Fibroblast of mammary gland (primary cell): ENCODE measurements at places on chromosomes 2 and 18.
A peak's percentile ranks its signal among the peaks of the same experiment; 100 is the strongest.

GRCh38 chr2:241235859-241236593, 47.5 kb downstream of the ANO7 start:
- no peak for DNase-seq

GRCh38 chr2:222052934-222053367, 245.8 kb downstream of the PAX3 start:
- DNase-seq = no peak

- no peak for DNase-seq
Measured at GRCh38 chr2:235047171-235048160, 95.6 kb downstream of the SH3BP4 start.

- DNase-seq = no peak
Measured at GRCh38 chr18:12458771-12459170, 51.0 kb downstream of the PRELID3A start.

DNA sequence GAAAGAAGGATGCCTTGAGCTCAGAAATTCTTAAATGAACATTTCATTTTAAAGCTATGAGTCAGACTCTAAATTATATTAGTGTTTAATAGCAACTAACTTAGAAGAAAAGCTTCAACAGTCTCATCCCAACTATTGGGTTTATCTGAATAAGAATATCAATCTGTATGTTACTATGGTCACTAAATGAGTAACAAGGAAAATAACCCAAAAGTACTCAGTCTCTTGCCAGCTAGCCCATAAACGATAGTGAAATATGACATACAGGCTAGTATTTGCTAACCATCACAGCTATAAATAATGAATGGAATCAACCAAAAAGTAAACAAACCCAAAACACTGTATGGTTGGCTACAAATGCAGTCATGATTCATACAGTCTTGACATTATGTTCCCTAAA, 174.9 kb downstream of the RAB3GAP1 start:
- peak; percentile 69 for DNase-seq

DNA sequence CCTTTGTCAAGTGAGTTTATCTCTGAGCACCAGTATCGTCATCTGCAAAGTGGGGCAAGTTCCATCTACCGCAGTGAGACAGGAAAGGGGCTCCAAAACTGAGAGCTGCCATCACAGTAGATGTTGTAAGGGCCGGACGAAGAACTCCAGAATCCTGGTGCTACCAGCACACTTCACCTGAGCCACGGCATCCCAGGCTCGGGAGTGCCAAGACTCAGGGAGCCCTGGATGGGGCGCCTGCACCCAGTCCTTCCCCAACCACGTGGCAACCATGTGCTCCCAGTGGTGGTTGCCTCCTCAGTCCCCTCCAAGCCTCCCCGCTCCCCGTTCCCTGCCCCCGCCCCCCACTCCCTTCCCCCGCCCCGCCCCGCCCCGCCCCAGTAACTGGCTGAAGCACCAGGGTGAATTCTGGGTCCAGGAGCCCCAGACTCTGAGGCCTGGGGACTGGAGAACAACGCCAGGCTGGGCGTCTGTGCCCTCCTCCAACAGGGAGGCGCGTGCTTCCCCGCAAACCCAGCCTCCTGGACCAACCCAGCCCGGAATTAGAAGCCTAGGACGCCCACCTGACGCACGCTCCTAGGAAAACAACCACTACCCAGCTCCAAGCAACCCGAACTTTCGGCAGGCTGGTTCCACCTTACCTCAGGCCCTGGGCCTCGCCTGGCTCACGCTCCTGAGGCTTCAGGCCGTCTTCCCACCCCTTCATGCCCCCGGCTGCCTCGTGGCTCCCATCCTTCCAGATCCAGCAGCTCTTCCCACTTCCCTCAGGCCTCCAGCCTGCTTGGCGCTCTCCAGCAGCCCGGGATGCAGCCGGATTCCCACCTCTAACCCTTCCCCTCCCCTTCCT, 67.6 kb downstream of the LAMA3 start:
- DNase-seq = no peak

DNA sequence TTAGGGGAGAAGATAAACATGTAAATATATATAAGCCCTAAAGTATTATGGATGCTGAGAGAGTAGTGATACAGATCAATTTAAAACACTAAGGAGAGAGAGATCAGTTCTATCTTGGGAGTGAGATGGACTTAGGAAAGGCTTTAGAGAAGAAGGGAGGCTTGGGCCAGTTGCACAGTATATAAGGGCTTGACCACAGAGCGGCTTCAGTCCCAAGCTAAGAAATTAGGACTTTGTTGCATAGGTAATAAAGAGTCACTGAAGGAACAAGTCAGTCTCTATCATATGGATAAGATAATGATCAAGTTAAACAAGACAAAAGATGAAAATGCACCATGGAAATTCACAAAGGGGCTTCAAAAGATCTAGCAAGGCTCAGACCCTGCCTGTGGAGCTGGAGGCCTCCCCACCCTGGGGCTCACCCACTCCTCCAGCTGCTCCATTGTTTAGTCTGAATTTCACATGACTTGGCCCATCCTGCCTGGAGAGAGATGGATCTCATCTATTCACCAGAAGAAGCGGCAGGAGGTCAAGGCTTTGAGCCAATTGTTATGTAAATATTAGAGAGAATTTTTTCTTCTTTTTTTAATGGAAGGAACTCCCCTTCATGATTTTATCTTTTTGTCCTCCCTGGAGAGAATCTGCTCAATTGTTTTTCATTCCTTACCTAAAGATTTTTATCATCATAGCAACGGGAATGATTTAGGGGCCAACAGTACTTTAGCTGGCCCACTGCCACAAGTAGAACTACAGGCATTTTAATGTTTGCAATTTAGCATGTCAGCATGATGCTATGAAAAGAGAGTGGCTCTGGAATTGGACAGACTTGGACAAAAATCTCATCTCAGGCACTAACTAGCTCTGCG, 44.0 kb downstream of the GYPC start:
- DNase-seq = no peak

GRCh38 chr18:30991397-30991796, 51.1 kb downstream of the DSC3 start:
- DNase-seq = no peak

DNA sequence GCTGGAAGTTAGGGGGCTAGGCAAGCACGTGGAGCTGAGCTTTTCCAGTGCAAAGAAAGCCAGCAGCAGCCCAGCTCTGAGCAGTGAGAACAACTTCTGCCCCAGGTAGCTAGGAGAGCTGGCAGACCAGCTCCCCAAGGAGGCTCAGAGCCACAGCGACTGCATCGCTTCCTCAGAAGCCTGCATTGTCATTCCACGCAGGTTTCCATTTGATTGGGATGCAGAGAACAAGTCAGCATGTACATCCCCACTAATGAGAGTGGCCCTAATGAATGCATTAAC, 45.1 kb downstream of the C1QL2 start:
- DNase-seq = no peak

DNA sequence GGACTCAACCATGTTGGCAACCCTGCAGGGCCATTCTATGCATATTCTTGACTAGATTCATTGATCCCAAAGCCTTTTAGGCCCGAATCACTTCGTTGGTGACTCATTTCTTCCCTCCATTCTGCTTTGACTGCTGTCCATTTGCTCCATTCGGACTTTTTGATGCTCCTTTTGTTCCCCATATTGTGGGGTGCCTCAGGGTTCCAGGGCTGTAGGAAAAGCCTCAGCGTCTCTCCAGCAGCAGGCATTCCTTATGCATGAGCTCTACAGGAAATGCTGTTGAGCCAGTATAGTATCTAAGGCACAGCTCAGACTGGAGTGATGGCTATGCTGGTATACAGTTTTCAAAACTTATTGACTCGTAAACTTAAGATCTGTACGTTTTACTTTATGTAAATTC, 292.6 kb downstream of the PRKCE start:
- peak; percentile 56 for DNase-seq

DNA sequence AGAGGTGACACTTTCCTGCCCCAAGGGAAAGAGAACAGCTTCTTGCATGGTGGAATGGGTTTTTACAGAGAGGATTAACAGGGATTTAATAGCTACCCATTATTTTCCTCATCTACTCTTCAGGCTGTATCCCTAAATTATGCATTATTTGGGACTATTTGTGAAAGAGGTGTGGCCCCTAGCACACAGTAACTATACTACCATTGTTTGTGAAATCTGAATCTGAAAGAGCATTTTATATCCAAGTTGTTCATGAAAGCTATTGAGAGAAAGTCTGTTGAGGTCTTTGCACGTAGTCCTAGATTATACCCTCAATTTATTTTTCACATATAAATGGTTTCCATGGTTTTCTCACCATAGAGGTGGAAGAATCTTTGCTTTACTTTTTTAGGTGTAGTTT, 78.1 kb downstream of the SPTBN1 start:
- DNase-seq = no peak

GRCh38 chr2:182921234-182921633, 54.8 kb upstream of the FRZB start:
- DNase-seq = no peak

GRCh38 chr18:46333431-46334135, 229.4 kb downstream of the HAUS1 start:
- no peak for DNase-seq

GRCh38 chr2:172456002-172456401, 28.6 kb downstream of the ITGA6 start:
- DNase-seq = no peak

DNA sequence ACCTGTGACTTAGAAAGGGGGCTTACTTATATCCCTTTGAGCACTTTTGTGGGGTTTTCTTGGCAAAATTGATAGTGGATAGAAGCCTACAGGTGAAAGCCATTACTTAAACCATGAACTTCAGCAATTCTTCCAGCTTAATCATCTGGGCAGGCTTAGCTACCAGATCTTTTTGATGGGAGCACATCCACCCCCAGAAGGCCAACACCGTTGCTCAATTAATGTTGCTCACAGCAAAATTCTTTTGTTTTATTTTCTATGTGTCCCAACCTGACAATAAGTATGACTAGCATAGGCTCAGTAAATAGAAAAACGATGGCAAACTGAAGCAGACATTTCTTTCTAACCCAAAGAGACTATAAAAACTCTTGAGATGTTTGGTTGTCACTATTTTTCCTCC, 269.4 kb upstream of the TCF4 start:
- no peak for DNase-seq

GRCh38 chr2:205133544-205133943, 548.8 kb upstream of the NRP2 start:
- DNase-seq = peak; percentile 4

DNA sequence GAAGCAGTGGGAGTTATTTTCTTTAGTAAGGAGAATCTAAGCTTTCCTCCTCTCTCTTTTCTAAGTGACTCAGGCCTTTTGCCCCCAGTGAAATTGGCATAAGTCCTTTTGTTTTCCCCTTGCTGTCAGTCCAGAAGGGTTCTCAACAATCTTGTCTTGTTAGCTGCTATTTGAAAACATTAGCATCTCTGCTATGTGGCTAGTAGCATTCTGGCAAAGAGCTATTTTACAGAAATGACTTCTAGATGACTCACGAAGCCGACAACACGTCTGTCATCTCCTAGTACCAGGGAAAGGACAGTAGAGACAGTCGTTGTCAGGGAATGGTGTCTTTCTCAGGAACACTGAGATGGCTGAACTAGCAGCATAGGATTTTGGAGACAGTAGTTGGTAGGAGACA, 14.7 kb downstream of the SMARCAL1 start:
- DNase-seq = peak; percentile 41

DNA sequence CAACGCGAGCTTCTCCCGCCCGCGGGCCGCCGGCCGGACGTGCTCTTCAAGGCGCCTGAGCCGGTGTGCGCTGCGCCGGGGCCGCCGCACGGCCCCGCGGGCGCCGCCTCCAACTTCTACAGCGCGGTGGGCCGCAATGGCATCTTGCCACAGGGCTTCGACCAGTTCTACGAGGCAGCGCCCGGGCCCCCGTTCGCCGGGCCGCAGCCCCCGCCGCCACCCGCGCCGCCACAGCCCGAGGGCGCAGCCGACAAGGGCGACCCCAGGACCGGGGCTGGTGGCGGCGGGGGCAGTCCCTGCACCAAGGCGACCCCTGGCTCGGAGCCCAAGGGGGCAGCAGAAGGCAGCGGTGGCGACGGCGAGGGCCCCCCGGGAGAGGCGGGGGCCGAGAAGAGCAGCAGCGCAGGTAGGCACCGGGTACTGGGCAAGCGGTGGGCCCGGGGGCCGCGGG, 676 bp downstream of the HOXD11 start:
- DNase-seq = no peak

GRCh38 chr2:53028225-53028624, 739.4 kb upstream of the CHAC2 start:
- peak; percentile 10 for DNase-seq

- no peak for DNase-seq
Measured at GRCh38 chr2:109269706-109270504, 140.9 kb downstream of the SH3RF3 start.

DNA sequence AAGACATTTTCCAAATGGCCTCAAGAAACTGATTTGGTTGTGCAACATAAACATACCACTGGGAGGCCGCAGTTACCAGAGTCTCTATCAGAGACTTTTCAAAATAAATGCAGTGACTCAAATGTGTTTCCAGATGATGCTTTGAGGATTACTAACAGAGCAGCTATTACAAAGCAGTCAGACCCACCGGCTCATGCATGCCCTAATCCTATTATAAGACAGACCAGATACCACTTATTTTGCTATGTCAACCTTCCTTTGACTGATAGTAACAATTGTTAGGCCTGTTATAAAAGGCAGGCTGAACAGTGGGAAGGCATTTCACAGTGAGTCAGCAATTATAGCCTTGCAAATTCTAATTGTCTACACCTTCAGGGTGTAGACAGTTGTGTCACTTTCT, 217.7 kb downstream of the LRRTM1 start:
- peak; percentile 81 for DNase-seq

- no peak for DNase-seq
Measured at GRCh38 chr2:105497094-105497493, 98.2 kb upstream of the FHL2 start.

GRCh38 chr2:168286535-168286934, 39.1 kb upstream of the STK39 start:
- DNase-seq = no peak

GRCh38 chr18:13603304-13604019, 122.9 kb downstream of the FAM210A start:
- no peak for DNase-seq

GRCh38 chr2:196977507-196977906, 51.0 kb upstream of the PGAP1 start:
- DNase-seq = no peak

DNA sequence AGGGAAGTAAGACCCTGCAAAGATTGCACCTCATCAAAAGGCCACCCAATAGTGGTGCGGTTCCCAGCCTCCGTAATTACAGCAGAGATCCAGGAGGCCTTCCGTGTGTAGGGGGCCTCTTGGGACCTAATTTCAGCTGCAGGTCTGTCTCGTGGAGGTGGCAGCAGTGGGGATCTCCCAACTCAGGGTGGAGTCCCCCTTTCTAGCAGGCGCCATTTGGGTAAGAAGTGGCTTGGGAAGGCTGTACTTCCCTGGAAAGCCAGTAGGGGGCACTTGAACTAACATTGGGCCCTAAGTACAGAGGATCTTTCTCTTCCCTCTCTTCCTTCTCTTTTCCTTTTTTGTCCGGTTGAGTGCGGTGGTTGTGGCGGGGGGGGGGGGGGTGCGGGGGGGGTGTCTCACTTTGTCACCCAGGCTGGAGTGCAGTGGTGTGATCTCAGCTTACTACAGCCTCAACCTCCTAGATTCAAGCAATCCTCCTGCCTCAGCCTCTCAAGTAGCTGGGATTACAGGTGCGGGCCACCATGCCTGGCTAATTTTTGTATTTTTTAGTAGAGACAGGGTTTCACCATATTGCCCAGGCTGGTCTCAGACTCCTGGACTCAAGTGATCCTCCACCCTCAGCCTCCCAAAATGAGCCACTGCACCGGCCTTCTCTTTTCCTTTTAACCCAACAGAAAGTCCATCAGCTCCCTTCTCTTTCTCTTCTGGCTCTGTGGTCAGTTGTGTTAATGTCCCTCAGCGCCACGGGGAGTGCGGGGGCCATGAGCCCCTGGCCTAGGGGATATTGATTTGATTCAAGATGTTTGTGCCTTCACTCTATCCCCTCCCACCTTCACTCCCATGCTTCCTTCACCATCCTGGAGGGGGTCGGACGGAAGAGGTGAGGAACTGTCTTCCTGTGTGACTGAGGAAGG, 32.0 kb downstream of the CENPO start:
- peak; percentile 36 for DNase-seq
